ENCODE measurements at places on chromosomes 3 and 15. TPM values are rescaled to one million over a fixed set of nuclear protein-coding genes. Genes with fewer than 3 reads are reported as not detected.

- no peak overlapping the region for H3K27ac ChIP-seq
- H3K36me3 ChIP-seq: no peaks in the 10 kb centered on the region
- no peak overlapping the region for H3K4me3 ChIP-seq
- H3K4me1 ChIP-seq: no peaks in the 10 kb centered on the region
Observed at GRCh38 chr15:56794553-56795329, 61.4 kb upstream of the ZNF280D start.

DNA sequence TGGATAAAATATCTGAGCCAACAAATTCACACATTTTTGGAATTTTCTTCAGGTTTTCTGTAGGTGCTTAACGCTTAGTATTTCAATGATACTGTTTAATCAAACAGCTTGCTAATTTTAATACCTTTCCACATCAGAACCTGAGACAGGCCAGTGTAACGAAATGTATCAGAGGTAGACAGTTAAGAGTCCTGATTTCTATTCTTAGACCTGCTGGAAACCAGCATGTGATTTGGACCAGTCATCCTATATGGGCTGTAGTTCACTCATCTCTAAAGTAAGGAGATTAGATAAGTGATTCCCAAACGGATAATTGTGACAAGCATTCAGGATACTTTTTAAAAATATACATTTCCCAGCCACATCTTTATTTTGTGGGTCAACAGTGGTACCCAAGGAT lies 18.4 kb downstream of the ARL6IP5 start:
- H3K4me1 ChIP-seq: no peaks in the 10 kb centered on the region
- H3K27ac ChIP-seq: no peak overlapping the region
- DNase-seq: no peak
- H3K27me3 ChIP-seq: no peaks in the 10 kb centered on the region
- no peaks in the 10 kb centered on the region for H3K36me3 ChIP-seq

DNA sequence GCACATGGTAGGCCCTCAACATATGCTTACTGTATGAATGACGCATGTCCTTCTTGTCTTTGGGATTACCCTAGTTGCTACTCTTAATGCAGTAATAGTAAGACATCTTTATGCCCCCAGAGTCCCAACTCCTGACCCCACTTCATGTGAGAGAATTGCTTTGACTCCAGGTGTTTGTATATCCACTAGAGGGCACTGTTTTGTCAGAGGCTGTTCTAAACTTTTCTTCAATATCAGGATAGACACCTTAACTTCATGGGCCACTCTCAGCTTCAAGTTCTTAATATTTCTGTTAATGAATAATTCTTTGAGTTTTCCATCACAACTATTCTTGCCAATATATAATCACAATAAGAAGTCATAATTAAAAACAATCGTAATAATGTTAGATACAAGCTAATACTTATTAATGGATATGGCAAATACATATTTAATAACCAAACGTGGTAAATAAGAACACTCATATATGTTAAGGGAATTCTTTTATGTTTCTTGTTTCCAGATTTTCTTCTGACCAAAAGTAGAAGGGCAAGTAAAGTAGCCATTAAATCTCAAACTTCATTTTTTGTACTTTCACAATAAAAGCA lies 337.2 kb upstream of the DNAJC19 start:
- H3K4me3 ChIP-seq: no peak overlapping the region
- H3K36me3 ChIP-seq: no peaks in the 10 kb centered on the region
- H3K27ac ChIP-seq: no peak overlapping the region
- H3K27me3 ChIP-seq: no peaks in the 10 kb centered on the region

GRCh38 chr15:78193731-78194567 lies 40.4 kb downstream of the ACSBG1 start:
- no peaks in the 10 kb centered on the region for H3K36me3 ChIP-seq
- no peaks in the 10 kb centered on the region for H3K4me1 ChIP-seq
- DNase-seq: no peak
- no peak overlapping the region for H3K4me3 ChIP-seq

PLXNA1 gene
- total RNA-seq: 18.8 TPM

ELP6 gene
- total RNA-seq: 125 TPM

PCSK6 gene
- 8.3 TPM for total RNA-seq

ACKR4 gene
- 0.36 TPM for total RNA-seq

GRCh38 chr3:94822298-94822697 lies 759.4 kb downstream of the NSUN3 start:
- H3K27ac ChIP-seq: no peak overlapping the region
- no peaks in the 10 kb centered on the region for H3K36me3 ChIP-seq
- H3K27me3 ChIP-seq: no peaks in the 10 kb centered on the region
- no peak for DNase-seq
- H3K4me1 ChIP-seq: no peaks in the 10 kb centered on the region

DNA sequence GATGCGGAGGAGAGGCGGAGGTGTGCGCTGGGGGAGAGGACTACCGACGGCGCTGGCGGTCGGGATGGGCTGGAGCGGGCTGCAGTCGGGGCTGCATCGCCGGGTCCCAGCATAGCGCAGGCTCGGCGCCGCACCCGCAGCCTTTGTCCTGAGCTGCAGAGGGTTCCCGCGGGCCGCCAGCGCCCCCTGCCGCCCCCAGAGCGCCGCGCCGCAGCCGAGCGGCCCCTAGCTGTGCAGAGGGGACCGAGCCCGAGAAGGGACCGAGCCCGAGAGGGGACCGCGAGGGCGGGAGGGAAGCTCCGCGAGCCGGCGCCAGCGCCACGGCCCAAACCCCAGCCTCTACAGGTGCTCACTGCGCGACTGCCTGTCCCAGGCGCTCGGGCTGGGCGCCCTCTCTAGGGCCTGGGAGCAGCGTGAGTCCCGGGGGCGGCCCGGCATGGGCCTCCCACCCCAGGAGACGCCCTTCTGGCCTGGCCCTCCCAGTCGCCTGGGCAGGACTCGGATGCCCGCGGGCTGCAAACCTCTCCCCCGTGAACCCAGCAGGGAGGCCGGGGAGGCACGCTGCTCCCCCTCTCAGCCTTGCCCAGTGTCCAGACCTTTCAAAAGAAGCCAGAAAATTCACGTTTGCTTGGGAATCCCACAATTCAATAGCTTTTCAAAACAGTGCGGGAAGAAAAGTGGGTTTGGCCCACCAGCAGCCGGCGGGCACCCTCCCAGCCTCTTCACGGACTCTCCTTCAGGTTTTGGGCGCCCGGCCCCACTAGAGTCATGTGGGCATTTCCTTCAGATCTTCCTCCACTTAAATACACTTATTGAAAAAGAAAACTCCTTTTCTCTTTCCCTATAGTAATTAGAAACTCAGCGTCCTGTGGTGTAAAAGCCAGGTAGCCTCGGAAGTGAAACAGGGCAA lies 134.7 kb downstream of the TPRA1 start:
- peaks cover 21% of the 10 kb centered on the region for H3K4me1 ChIP-seq
- no peak overlapping the region for H3K27ac ChIP-seq
- H3K4me3 ChIP-seq: no peak overlapping the region
- H3K27me3 ChIP-seq: peaks cover 37% of the 10 kb centered on the region
